SJSA1 (cell line): ENCODE measurements at places on chromosomes 4 and X.

- no peak for DNase-seq
Measured at GRCh38 chr4:152344001-152344400, 191.9 kb downstream of the FBXW7 start.

DNA sequence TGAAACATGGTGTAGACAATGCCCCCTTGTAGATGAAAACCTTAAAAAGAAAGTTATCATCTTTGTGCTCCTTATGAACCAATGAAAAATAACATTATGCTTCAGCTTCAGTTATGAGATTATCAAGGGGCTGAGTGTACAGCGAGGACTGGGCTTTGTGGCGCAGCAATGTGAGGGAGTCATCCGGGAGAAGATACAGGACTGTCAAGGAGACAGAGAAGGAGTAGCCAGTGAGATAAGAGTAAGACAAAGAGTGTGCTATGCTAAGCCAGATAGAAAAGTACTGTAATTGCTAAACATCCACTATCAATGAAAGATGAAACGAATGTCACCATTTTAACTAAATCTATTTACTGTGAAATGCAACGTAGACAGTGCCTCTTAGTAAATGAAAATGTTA, 3.6 kb upstream of the KLHL15 start:
- DNase-seq: no peak

DNA sequence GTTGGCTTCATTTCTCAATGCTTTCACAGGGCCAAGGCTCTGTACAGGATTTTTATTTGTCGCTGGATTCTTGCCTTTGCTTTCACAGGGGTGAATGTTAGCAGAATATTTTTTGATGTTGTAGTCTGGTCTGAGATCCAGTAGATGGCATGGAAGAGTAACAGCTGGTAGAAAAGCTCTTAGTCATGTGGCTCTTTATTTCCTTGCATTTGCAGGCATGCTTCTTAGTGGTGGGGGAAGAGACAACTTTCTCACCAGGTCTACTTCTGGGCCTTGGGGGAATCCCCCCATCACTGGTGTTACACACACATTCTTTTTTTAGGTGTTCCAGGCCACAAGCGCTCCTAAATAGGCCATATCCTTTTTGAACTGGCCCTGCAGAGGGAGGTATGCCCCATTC, 58.2 kb upstream of the DKK2 start:
- peak; percentile 4 for DNase-seq

DNA sequence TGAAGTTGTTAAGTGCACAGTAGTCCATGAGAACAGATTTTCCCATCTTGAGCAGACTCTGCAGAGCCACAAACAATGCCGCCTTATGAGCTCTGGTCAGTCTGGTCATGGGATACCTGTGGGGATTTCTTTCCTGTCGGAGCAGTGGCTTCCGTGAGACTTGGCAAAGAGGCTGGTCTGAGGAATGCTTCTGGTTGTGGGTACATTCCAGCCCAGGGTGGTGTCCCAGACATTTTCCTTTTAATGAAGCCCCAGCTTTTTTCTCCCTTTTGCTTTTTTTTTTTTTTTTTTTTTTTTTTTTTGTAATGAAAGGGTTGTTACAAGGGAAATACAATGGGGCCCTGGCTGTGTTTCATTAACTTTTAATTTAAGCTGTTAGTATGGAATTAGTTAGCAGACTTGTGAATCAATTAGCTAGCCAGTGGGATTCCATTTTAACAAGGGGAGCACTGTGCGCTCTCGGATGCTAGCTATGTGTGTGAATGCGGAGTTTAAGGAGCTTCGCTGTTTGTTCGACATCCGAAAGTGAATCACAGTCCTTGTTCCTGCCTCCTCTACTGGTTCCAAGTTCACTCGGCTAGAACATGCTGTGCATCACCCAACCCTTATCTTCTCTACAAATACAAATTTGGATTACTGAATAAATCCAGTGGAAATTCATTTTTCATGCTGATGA, 225.1 kb downstream of the CBR4 start:
- DNase-seq: no peak

DNA sequence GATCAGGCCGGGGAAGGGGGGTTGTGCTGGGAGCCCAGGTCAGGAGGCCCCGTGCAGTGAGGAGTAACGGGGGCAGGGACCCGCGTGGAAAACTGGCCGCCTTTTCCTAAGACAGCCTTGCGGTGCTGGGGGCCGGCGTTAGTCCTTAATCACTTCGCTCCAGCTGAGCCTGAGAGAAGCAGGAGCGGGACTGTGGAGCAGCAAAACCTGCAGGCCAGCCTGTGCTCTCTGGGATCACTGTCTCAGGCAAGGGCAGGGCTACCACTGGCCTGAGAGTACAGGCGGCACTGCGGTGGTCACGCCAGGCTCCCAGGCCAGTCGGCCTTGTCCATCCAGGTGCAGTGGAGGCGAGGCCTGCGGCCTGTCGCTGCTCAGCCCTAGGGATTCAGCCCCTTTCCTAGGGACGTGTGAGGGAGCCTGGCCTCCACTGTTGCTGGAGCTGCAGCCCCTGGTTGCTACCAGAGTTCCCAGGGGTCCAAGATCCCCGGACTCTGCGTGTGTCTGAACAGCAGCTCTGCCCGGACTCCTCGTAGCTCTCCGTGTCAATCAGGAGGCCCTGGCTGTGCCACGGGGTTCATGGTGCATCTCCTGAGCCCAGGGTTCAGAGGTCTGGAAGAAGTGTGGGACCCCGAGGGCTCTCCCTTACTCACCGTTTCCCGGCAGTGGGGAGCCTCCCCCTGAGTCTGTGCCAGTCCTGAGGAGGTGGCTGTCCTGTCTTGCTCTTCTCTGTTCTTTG, 2141.7 kb upstream of the TENM3 start:
- no peak for DNase-seq

- DNase-seq: no peak
Measured at GRCh38 chr4:138911909-138912703, 103.5 kb upstream of the NOCT start.

DNA sequence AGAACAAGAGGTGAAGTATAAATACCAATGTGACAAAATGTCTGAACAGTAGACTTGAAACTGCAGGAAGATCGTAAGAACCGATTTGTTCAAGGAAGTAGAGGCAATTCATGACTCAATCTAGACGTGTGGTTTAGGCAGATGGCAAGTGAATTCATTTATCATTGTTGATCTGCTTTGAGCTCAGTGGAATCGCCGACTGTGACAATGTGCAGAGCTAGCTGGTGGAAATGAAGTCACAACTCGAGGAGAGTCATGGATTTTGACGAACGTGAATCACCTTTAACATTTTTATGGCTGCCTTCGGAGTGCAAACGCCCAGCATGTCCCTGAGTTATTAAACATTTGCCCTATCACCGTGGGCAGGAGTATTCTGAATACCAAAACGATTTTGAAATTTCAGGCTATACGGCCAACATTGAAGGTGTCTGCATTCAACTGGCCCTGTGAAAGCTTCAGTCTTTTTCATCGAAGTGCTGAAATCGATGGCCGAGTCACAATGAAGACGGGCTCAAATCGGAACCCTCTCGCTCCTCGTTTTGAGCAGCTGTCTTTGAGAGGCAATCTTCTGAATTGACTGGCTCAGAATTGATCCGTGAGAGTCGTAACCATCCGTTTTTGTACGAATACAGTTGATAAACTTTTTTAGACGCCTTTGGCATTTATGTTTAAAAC, 689 bp upstream of the OGT start:
- peak; percentile 31 for DNase-seq

DNA sequence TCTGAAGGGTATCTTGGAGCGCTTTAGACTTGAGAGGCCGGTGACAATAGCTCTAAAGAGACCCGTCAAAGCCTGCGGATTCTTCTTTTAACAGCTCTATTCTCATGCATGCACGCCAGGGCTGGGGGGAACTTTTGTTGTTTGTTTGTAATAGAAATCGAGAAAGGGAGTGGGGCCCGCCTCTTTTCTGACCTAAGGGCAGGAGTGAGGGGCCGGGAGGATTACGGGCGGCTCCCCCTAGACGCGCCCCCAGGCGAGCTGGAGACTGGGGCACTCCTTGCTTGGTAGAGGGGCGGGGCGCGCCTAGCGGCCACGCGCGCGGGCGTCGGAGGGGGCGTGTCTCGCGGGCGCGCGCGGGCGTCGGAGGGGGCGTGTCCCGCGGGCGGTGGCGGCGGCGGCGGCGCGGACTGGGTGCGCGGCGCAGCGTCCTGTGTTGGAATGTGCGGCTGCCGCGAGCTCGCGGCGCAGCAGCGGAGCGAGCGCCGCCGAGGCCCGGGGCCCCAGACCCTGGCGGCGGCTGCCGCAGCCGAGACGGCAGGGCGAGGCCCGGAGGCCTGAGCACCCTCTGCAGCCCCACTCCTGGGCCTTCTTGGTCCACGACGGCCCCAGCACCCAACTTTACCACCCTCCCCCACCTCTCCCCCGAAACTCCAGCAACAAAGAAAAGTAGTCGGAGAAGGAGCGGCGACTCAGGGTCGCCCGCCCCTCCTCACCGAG, at the start of gene REST:
TSS of gene REST (plus strand) at position 412 of the 717 bp plus-strand sequence. CDS start 2,739 bp downstream, outside the sequence.
- peak; percentile 76 for DNase-seq

DNA sequence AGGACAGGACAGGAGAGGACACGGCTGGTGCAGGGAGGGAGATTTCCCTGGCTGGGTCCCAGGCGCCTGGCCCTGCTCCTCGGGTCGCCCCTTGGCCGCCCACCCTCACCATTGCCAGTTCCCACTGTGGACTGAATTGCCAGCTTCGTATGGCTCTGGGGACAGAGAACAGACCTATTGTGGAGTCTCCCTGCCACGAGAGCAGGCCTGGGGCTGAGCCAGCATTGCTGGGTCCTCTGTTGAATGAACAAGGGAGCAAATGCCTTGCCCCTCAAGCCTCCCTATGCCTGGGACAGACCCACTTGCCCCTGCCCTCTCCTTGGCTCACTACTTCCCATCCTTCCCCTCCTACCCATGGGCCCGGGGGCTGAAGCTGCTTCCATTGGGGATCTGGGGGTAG, 4.3 kb downstream of the PLXNA3 start:
- no peak for DNase-seq

DNA sequence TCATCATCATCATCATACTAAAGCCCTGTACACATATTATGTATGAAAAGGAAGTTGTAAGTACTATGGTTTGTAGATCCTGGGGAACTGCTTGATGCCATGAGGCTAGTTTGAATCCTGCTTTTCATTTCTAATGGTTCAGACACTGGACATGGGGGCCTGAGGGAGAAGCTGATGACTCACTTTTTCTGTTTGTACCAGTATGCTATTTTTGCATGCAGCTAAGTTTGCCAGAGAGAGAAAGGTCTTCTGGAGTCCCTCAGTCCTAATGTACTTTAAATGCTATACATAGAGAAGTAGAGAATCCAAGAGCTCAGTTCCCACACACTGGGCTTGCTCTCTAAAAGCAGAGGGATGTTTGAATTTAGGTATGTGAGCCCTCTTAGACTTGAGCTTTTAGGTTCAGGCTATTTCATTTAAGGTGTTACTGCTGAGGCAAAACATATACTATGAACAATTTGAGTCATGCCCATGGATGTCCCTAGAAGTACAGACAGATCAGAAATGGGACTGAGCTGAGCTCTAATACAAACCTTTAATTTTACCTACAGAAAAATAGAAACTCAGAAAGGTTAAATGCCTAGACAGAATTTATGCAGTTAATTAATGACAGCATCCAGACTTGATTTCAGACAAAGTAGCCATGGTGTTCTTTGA, 17.6 kb upstream of the HS3ST1 start:
- DNase-seq: no peak

GRCh38 chrX:129779747-129780146, at the start of gene SASH3:
SASH3 (plus strand) TSS chrX:129779949; CDS start chrX:129780098, 149 bp downstream.
- DNase-seq: no peak

- DNase-seq: no peak
Measured at GRCh38 chrX:39559229-39559628, 538.5 kb downstream of the BCOR start.

- no peak for DNase-seq
Measured at GRCh38 chr4:140839406-140839805, 83.2 kb upstream of the TBC1D9 start.

DNA sequence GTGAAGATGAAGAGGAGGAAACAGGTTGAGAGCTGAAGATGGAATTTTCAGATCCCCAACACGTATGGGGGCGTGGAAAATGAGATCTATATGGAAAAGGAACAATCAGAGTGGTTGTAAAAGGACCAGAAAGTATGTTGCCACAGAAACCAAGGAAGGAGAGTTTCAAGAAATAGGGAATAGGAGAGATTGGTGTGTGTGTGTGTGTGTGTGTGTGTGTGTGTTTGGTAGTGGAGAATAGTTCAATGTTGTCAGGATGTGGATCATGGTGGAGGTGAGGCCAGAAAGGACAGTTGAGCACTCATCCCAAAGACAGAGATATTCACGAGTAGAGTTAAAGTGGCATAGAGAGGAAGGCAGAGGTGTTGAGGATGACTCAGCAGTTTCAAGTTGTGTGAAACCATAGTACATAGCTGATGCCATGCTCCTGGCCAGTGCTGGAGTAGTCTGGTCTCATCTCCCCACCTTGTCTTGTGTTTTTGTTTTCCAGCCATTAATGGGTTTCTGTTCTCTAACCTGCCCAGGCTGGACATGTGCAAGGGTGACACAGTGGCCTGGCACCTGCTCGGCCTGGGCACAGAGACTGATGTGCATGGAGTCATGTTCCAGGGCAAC, 36.1 kb downstream of the HEPH start:
- no peak for DNase-seq

- no peak for DNase-seq
Measured at GRCh38 chr4:15779306-15779705, 1.2 kb downstream of the CD38 start.

GRCh38 chr4:89598602-89599001, 238.4 kb downstream of the SNCA start:
- DNase-seq: no peak

- DNase-seq: no peak
Measured at GRCh38 chr4:89753601-89754066, 83.3 kb downstream of the SNCA start.

- no peak for DNase-seq
Measured at GRCh38 chr4:152983774-152984411, 47.8 kb downstream of the FHDC1 start.

GRCh38 chr4:6885953-6886557, 23.6 kb upstream of the TBC1D14 start:
- no peak for DNase-seq

DNA sequence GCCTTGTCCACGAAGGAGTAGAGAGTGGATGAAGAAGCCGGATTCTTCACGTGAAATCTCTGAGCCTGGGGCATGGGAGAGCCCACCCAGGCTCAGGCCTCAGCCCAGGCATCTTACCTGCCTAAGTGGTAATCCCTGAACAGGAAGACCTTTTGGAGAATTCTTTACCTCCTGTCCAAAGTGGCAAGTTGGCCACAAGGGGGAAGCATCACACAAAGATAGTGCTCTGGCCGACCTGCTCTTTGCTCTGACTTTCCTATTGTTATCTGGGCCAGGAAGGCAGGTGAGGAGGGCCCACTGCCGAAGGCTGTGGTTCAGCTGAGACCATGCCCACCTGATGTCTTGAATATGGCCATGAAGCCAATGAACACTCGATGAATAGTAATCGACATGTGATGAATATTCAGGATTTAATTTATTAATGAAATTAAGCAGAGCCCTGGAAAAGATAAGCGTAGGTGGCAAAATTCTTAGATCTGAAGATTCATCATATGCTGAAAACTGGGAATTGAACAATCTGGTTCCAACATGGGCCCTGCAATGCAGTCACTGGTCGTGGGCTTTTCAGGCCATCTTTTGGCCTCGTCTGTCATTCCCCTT, 93.8 kb downstream of the PDGFRA start:
- peak; percentile 51 for DNase-seq

- DNase-seq: no peak
Measured at GRCh38 chr4:127776620-127777019, 5.5 kb upstream of the HSPA4L start.

- no peak for DNase-seq
Measured at GRCh38 chrX:70096052-70096451, 33.8 kb downstream of the OTUD6A start.

- no peak for DNase-seq
Measured at GRCh38 chr4:161291222-161291621, 872.6 kb downstream of the FSTL5 start.

GRCh38 chr4:2248821-2249261, 6.9 kb upstream of the HAUS3 start:
- peak; percentile 24 for DNase-seq
